Lower lobe of right lung (tissue), 2 donors: ENCODE measurements at places on chromosomes 3 and 15. TPM values are rescaled to one million over a fixed set of nuclear protein-coding genes. Genes with fewer than 3 reads are reported as not detected.
A peak's percentile ranks its signal among the peaks of the same experiment; 100 is the strongest.

GHSR gene
- total RNA-seq: not detected

DNA sequence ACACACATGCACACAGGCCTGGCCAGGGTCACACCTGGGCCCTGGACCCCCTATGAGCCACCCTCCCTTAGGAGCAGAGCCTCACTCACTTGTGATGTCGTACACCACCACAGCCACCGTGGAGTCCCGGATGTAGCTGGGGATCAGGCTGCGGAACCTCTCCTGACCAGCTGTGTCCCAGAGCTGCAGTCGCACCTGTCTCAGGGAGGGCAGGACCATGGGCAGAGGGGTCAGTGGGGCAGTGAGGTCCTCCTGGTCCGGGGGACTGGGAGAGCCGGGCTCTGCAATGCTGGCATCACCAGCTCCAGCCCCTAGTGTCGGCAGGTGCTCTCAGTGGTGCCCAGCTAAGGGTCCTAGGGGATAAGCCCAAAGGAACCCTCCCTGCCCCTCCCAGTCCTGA is 35.6 kb downstream of the SRPRB start:
- H3K4me1 ChIP-seq: no peaks in the 10 kb centered on the region
- no peak for DNase-seq
- H3K27me3 ChIP-seq: no peaks in the 10 kb centered on the region
- no peaks in the 10 kb centered on the region for H3K36me3 ChIP-seq
- no peak overlapping the region for H3K4me3 ChIP-seq
- H3K27ac ChIP-seq: no peak overlapping the region

GRCh38 chr15:51108933-51109550 is 14.3 kb upstream of the TNFAIP8L3 start:
- H3K27ac ChIP-seq: peak overlapping the region; percentile 47
- DNase-seq: no peak
- H3K27me3 ChIP-seq: no peaks in the 10 kb centered on the region
- no peaks in the 10 kb centered on the region for H3K36me3 ChIP-seq
- H3K4me1 ChIP-seq: peaks cover 6% of the 10 kb centered on the region

DNA sequence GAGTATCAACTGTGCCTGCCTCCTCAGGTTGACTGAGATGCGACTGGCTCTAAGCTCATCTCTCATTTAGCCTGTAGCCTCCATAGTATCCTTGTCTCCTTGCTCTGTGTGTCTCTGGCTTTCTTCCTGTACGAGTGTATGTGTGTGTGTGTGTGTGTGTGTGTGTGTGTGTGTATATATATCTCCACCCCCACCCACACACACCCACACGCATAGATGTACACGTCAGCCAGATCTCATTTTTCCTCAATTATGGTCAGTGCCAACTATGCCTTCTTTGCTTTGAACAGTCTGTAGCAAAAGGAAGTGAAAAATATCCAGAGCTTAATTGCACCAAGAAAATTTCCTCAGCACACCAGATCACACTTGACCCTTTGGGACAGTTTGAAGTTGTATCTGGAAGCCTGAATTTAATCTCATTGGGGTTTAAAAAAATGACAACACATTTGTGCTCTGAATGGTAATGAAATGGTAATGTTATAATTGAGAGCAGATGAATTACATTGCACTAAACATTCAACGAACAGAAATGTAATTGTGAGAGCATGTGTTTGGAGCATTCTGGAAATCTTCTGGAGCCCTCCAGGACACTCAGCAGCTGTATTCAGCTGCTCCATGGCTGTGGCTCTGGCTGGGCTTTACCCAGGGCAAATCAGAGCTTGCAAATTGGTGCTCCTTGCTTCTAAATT is 63.6 kb downstream of the RYR3 start:
- no peak overlapping the region for H3K27ac ChIP-seq
- no peak overlapping the region for H3K4me3 ChIP-seq
- no peaks in the 10 kb centered on the region for H3K27me3 ChIP-seq
- no peak for DNase-seq
- no peaks in the 10 kb centered on the region for H3K4me1 ChIP-seq

- DNase-seq: no peak
- no peaks in the 10 kb centered on the region for H3K4me1 ChIP-seq
- H3K27ac ChIP-seq: no peak overlapping the region
- no peaks in the 10 kb centered on the region for H3K36me3 ChIP-seq
Measured at GRCh38 chr3:148512648-148513047, 185.1 kb upstream of the AGTR1 start.
